Activated gamma-delta T cell (primary cell): ENCODE measurements at places on chromosomes 16 and 17.

GRCh38 chr16:86762095-86762494 lies 183.7 kb downstream of the FOXL1 start:
- no peak for DNase-seq

- DNase-seq = no peak
Measured at GRCh38 chr17:18217412-18218015, 7.9 kb upstream of the LLGL1 start.

DNA sequence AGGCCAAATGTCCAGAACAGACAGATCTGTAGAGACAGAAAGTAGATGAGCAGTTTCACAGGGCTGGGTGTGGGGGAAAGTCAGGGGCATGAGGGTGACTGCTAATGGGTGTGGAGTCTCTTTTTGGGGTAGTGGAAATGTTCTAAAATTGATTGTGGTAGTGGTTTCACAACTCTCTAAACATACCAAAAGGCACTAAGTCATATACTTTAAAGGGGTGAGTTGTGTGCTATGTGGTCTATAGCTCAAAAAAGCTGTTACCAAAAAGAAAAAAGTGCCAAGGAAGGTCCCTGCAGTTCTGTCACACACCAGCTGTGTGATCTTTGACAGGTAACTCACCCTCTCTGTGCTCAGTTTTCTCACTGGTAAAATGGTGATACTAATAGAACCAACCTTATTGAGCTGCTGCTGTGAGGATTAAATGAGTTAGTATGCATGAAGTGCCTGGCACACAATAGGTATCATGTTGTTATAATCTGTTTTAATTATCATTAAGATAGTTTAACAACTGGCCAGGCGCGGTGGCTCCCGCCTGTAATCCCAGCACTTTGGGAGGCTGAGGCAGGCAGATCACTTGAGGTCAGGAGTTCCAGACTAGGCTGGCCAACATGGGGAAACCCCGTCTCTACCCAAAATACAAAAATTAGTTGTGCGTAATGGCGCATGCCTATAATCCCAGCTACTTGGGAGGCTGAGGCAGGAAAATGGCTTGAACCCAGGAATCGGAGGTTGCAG lies 10.3 kb downstream of the ITGAX start:
- DNase-seq = no peak

DNA sequence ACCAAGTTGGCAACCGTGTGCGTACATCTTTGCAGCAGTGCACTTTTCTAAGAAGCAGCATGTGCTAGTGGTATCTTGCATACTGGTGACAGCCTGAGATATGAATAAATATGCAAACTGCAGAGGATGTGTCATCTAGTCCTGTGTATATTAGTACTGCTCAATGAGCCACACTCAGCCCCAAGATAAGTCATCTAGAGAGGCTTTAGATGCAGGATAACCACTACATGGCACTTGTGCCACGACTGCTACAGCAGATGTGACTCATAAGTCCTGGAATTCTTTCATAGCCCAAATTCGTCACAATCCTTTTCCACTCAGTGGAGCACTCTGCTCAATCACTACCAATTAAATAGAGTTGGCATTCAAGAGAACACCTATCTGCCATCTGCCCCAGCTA lies 171.5 kb downstream of the AXIN2 start:
- DNase-seq = no peak

DNA sequence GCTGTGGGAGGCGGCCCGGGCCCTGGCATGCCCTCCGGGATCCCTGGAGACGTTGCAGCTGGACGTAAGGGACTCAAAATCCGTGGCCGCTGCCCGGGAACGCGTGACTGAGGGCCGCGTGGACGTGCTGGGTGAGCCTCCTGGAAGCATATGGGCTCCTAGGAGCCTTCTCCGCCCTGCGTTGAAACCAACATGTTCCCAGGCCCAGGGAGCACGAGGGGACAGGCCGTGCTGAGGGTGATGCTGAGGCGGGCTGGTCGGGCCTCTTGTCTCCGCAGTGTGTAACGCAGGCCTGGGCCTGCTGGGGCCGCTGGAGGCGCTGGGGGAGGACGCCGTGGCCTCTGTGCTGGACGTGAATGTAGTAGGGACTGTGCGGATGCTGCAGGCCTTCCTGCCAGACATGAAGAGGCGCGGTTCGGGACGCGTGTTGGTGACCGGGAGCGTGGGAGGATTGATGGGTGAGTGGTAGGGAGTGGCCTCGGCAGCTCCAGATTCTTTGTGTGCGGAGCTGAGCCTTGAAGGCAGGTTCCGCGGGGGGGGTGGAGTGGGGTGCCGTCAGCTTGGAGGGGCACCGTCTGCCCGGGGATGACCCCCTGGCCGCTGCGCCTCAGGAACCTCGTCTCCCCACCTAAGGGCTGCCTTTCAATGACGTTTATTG lies 567 bp downstream of the HSD17B1 start:
- no peak for DNase-seq

DNA sequence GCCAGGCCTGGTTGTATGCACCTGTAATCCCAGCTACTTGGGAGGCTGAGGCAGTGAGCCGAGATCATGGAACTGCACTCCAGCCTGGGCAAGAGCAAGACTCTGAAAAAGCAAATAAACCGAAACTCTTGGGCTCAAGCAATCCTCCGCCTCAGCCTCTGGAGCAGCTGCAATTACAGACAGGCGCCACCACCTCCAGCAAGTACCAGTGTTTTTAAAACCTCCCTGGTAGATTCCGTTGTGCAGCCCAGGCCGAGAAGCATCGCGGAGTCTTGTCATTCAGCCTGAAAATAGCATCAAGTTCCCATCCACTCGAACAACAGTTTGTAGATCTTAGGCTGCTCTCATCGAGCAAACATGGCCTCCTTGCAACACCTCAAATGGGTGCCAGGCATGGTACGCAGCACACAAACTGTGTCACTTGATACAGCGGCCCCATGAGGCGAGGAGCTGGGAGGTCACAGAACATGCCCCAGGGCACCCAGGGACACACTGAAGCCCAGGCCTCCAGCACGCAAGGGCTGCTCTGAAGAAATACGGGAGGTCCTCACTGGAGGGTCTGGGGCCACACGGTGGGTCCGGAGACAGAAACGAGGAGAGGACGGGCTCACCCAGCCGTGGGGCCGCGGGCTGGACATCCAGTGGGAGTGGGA lies 18.1 kb downstream of the TMC6 start:
- no peak for DNase-seq

GRCh38 chr16:11023262-11024039 lies 79.1 kb downstream of the CLEC16A start:
- no peak for DNase-seq

DNA sequence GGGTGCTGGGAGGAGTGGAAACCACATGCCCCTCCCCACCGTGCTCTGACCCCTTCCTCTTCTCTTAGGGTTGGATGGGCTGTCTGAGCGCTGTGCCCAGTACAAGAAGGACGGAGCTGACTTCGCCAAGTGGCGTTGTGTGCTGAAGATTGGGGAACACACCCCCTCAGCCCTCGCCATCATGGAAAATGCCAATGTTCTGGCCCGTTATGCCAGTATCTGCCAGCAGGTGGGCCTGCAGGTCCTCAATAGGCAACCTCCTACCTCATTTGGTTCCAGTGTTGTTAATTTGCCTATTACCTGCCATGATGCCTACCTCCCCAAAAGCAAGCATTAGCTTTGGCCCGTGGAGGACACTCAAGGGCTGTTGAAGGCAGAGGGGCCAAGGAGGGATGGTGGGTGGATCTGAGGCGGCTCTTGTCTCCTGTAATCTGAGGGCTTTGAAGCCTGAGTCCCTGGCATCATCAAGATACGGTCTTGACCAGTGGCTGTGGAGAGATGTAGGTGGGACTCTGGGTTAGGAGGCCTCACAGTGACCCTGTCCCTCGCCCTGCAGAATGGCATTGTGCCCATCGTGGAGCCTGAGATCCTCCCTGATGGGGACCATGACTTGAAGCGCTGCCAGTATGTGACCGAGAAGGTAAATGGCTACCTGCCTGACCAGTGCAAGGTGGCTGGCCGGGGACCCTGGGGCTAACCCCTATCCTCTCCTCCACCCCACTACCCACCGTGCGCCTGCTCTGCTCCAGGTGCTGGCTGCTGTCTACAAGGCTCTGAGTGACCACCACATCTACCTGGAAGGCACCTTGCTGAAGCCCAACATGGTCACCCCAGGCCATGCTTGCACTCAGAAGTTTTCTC lies 3.4 kb downstream of the ALDOA start:
- no peak for DNase-seq

- DNase-seq = no peak
Measured at GRCh38 chr17:43723697-43724359, 34.8 kb downstream of the SOST start.

- DNase-seq = no peak
Measured at GRCh38 chr17:50558941-50559614, 1.4 kb upstream of the CACNA1G start.
